ENCODE measurements at places on chromosomes 16 and 17. TPM values are rescaled to one million over a fixed set of nuclear protein-coding genes. Genes with fewer than 3 reads are reported as not detected.

DNA sequence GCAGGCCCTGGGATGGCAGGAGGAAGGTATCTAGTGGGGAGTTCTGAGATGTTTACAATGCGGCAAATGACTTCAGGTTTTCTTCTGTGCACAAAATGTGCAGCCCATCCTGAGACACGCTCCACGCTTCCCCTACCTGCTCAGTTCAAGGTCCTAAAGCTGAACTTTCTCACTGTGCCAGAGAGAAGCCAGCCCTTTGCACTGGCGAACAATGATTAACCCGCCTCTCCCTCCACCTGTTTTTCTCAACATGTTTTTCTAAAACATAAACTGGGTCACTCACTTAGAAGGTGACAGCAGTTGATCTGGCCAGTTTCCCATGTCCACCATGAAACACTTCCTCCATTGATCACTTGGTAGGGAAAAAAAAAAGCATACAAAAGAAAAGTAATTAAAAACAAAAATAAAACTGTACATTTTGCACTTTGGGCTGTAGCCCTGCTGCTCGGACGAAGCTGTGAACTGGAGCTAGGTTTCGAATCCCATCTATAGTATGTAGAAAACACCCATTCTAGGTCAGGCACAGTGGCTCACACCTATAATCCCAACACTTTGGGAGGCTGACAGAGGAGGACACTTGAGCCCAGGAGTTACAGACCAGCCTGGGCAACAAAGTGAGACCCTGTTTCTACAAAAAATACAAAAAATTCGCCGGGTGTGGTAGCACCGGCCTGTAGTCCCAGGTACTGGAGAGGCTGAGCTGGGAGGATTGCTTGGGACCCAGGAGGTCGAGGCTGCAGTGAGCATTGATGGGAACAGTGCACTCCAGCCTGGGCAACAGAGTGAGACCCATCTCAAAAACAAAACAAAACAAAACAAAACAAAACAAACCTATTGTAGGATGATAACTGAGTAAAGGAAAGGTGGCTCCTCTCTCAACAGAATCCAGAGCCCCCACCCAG, 6.1 kb upstream of the G6PC1 start:
- no peak for DNase-seq

- no peak for DNase-seq
These were observed 390.9 kb downstream of the SEC14L1 start for GRCh38 chr17:77531641-77532040.

- no peak for DNase-seq
These were observed 39.4 kb downstream of the RTN4RL1 start for GRCh38 chr17:1985686-1986085.

GRCh38 chr16:54506214-54506580, 219.6 kb upstream of the IRX3 start:
- DNase-seq, result no peak

GRCh38 chr16:87369117-87369765, 14.3 kb downstream of the FBXO31 start:
- DNase-seq, result no peak

DNA sequence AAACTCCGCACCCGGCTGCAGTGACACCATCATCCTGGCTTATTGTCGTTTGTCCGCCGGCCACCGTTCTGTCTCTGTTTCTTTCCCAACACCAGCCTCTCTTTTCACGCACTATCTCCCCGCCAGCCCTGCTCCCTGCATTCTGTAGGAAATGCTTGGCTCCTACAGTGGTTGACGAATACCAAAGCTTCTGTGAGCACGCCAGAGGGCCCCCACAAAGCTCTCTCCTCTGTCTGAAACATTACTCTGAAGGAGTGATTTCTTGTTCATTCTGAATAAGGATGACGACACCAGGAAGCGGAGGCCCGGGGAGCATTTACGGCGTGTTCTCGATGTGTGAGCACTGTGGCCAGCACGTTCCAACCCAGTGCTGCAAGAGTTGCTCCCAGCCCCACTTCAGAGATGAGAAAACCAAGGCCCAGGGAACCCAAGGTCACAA, 58.8 kb downstream of the ADCY9 start:
- DNase-seq, result no peak

GRCh38 chr17:45311760-45312476, 4.9 kb downstream of the MAP3K14 start:
- peak; percentile 55 for DNase-seq

DNA sequence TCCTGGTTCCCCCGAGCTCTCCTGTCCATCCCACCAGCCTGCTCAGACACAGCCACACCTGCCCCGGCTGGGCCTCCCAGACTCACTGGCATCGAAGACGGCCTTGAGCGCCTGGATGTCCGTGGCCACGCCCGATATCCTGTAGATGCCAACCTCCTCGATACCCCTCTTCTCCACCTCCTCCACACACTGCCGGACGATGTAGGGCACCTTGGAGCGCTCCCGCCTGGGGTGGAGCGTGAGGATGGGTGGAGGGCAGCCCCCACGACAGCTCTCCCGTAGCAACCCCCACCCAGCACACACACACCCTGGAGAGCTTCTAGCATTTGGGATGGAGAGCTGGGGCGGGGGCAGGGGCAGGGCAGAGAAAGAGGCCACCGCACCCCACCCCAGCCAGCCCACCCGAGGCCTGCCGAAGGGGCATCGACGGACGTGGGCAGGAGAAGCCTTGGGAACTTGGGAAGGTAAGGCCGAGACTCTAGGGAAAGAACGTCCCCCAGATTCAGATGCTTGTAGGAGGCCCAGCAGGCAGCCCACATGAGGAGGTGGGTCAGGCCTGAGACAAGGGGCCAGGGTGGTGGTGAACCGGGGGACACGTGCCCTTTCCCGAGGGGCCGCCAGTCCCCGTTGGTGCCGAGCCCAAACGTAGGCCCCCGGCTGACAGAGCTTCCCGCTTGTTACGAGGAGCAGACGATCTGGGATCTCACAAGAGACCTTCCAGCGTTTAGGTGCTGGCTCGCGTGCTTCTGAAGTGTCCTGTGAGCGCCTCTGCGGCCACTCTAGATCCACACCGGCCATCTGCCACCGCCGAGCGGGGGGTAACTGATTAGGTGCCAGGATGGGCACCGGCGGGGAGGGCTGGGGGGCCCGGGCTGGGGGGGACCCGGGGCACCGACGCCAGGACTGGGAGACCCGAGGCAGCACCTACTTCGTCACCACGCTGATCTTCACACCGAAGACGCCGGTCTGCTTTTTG, 15.1 kb downstream of the TIMM22 start:
- no peak for DNase-seq

DNA sequence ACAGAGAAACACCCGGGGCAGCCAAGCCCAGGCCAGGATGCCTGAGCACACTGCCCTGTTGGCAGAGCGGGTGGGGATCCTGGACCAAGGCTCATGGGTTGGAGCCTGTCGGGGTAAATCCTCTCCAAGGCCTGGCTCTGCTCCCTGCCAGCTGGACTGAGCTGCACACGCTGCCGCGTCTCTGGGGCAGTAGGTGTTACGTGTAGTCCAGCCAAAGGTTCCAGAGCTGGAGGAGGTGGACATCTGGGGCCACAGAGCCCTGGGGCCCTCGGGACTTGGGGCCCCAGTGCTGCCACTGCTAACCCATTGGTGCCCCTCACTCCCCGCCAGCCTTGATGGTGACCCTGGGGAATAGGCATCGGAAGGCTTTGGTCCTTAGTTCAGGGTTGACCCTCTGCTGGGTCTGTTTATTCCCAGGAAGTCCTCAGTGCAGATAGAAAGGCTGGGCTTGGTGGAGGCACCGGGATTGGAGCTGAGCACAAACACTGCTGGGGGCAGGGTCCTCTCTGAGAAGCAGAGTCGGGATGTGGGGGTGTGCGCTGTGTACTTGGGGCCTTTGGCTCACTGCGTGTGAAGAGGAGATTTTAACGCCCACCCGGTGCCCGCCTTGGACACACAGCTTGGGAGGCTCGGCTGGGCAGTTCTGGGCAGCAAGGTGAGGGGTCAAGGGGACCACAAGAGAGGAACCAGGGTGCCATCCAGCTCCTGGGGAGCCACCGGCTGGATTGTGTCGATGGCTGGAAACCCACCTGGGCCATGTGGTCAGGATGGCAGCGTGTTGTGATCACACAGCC, 16.3 kb upstream of the CBX4 start:
- DNase-seq, result no peak

Gene SLC38A8
- not detected for total RNA-seq

All from naive thymus-derived CD4-positive, alpha-beta T cell (primary cell).